Aorta (tissue), 5 donors: ENCODE measurements at places on chromosomes 13 and 19. TPM values are rescaled to one million over a fixed set of nuclear protein-coding genes. Genes with fewer than 3 reads are reported as not detected.

DNA sequence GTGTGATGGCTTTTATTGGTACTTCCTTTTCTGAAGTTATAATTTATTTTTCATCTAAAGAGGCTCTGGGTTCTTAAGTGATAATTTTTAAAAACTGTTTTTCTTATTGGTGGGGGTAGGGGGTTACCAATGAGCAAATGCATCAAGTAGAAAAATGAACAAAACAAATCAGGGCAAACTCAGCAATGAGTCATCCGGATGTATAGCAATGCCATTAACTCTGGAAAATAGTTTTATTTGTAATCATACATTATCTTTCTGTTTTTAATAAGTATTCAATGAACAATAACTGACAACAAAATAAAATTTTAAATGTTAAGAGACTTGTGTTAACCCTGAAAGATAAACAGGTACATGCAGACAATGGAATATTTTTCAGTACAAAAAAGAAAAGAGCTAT, 67.6 kb downstream of the UFM1 start:
- DNase-seq, result no peak
- no peak overlapping the region for H3K27ac ChIP-seq
- H3K4me1 ChIP-seq, result no peaks in the 10 kb centered on the region
- no peaks in the 10 kb centered on the region for H3K36me3 ChIP-seq
- H3K4me3 ChIP-seq, result no peak overlapping the region
- H3K27me3 ChIP-seq, result no peaks in the 10 kb centered on the region

DNA sequence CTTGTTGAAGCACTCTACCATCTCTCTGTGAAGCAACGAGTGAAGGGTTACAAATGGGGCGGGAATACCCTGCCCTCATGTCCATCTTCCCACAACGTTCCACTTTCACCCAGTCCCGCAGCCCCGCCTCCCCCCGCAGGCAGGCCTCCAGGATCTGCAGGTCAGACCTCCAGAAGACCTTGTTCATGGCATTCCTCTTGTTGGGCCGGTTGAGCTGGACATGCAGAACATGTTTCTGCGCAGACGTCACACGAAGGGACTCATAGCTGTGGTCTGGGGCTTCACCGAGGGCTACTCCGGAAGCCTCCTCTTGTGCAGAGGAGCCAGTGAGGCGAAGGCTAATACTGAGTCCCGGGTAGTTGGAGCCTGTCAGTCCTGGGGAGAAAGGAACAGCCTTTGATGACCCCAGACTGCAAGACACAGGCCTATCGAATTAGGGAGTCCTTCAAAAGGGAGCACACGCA, 420 bp downstream of the ECH1 start:
- H3K27ac ChIP-seq, result peak overlapping the region; percentile 78
- peak overlapping the region; percentile 43 for H3K4me3 ChIP-seq
- H3K27me3 ChIP-seq, result no peaks in the 10 kb centered on the region
- peak; percentile 88 for DNase-seq

GRCh38 chr13:105737688-105738087, 797.8 kb downstream of the EFNB2 start:
- H3K27me3 ChIP-seq, result no peaks in the 10 kb centered on the region
- DNase-seq, result no peak
- no peak overlapping the region for H3K4me3 ChIP-seq
- H3K27ac ChIP-seq, result no peak overlapping the region
- no peaks in the 10 kb centered on the region for H3K4me1 ChIP-seq

The ADAMTSL5 gene
- total RNA-seq, result 6.2 TPM

The CGB2 gene
- total RNA-seq, result not detected

The CYP4F3 gene
- 0.71 TPM for total RNA-seq
